A549 treated with GW870086 at 1 μM for 4 hours (cell line): ENCODE measurements at places on chromosomes 16 and 17. TPM values are rescaled to one million over a fixed set of nuclear protein-coding genes. Genes with fewer than 3 reads are reported as not detected.

TSC2 gene
- 30.8 to 44.5 TPM (median 43.0 TPM) in 5 replicates for total RNA-seq

KRTAP4-9 gene
- total RNA-seq: not detected in 5 replicates

SEPTIN1 gene
- 1.1 to 2.0 TPM (median 1.6 TPM) in 5 replicates for total RNA-seq

MMP28 gene
- total RNA-seq: 5.5 to 10.2 TPM (median 8.6 TPM) in 5 replicates

E2F4 gene
- total RNA-seq: 82.2 to 98.8 TPM (median 95.1 TPM) in 5 replicates

TTYH2 gene
- total RNA-seq: 1.9 to 2.3 TPM (median 2.1 TPM) in 5 replicates

CENPX gene
- total RNA-seq: 155 to 212 TPM (median 190 TPM) in 5 replicates

PRDM7 gene
- not detected in 5 replicates for total RNA-seq

NUPR1 gene
- 12.1 to 18.5 TPM (median 15.9 TPM) in 5 replicates for total RNA-seq

PERCC1 gene
- total RNA-seq: not detected in 5 replicates

SYNGR3 gene
- total RNA-seq: 5.5 to 8.3 TPM (median 8.1 TPM) in 5 replicates
